ENCODE measurements at places on chromosomes 3 and 15.

DNA sequence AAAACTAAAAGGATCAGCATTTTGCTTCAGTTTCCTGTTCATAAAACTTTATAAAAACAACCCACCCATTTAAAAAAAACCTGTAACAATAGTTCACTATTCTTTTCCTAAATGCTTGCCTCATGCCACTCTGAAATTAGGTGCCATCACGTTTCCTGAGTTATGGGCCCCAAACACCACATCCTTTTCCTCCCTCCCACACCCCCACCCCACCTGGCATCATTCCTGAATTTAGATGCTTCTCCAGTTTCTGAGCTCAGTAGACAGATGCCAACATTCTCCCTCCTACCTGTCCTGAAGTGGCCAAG, 11.9 kb upstream of the ARHGEF3 start:
- DNase-seq, result no peak

- peak; percentile 44 for DNase-seq
These were observed 42.2 kb upstream of the GNB5 start for GRCh38 chr15:52233405-52233804.

DNA sequence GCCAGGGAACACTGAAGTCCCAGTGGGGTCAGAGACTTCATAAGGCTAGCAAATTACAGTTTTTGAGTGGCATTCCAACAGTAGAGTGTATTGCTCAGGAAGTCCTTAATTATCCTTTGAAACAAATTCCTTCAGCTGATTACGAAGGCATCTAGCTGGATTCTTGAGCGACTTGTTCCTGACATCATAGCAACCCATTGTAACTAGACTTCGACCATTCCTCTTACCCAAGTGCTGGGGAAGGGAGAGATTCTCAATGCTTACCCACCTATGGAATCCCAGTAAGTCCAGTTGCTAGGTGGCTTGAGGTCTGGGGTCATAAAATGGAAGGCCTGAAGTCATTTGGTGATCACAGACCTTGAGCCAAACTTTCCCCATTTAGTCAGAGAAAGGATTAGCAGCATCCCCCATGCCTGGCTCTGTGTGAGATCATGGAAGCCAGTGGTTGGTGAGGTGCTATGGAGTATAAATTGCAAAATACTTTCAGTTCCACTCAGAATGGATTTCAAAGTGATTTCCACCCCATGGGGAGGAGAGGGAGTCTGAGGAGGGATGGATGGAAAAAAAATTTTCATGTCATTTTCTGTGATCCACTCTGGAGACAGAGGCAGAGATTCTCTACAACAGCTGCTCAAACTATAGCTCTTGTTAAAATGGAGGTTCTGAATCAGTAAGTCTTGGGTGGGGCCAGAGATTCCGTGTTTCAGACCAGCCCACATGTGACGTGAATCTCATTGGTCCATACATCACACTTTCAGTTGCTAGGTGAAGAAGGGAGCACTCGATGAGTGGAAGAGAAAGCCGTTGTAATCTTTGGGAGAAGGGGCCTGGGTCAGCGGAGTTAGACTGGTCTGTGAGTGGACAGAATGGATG, 45.7 kb downstream of the CD86 start:
- DNase-seq, result no peak

DNA sequence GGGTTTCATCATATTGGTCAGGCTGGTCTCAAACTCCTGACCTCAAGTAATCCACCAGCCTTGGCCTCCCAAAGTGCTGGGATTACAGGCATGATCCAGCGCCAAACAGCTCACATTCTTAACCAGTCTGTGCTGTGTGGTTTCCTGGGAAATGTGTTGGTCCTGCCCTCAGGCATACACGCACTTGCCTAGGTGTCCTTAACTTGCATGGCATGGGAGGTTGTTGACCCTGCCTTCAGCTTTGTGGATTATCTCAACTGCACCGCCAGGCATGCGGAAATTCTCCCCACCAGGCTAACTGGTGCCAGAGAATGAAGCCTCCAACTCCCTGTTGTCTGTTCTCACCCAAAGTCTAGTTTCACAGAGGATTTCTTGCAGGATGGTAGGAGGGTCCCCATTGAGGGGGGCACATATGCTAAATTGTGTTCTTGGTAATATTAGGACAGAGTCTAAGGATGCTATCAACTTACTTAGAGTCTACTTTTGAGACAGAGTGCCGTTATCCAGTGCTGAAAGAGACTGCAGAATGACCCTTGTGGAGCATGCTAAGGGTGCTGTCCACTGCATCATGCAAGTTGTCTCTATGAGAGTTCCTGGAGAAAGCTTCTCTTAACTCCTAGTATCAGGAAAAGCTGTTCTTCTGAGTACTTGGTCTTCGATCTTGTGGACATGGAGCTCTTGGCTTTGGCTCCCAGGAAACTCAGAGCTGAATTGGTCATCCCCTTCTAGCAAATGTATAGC, 61.6 kb upstream of the EIF1B start:
- no peak for DNase-seq

GRCh38 chr15:68210821-68211655, 5.9 kb upstream of the CALML4 start:
- peak; percentile 39 for DNase-seq

- DNase-seq, result no peak
These were observed 13.2 kb downstream of the NSUN3 start for GRCh38 chr3:94076055-94076454.

- no peak for DNase-seq
These were observed 360 bp upstream of the MGA start for GRCh38 chr15:41659855-41660234.

DNA sequence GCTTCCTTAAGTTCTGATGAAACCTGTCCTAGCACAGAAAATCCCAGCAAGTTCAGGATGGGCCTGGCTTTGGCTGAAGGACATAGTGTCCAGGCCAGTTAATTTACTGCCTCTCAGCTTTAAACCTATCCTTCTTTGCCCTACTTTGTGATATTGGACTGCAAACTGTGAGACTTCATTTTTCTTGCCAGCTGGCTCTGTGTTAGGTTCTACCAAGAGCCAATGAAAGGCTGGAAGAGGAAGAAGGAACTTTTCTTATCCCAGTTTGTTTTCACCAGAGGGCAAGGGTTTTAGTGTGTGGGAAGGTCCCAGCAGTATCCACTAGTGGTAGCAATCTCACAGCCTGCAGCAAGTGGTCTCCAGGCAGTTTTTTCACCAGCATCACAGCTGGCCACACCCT, 18.2 kb downstream of the DCUN1D1 start:
- DNase-seq, result no peak

DNA sequence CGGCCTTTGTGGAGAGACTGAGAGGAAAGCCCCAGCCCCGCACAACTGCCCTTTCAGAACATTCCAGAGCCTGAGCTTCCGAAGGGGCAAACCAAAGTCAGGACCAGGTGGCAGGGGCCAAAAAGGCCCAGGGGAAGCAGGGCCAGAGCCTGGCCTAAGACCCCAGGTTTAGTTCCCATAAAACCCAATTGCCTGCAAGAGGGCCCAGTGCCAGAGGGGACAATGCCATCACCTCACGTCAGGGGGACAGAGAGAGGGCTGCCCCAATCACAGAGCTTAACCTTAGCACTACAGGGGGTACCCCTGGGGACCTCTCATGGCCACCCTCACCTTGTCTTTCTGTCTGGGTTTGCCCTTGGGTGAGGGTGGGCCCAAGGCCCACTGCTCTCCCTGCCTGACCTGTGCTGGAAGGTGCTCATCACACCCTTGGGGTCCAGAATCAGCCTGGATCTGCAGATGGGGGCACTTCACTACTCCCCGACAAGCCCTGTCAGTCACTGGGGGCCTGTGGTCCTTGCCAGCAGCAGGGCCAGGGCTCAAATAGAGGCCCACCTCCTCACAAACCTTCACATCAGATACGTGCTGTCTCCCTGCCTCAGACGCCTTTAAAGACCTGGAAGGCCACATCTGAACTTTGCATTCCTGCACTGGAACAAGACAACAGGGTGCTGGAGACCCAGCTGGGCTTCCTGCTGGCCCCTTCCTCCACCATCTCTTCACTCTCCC, 3.8 kb downstream of the CALML4 start:
- DNase-seq, result no peak

- no peak for DNase-seq
These were observed 29.4 kb downstream of the LYSMD4 start for GRCh38 chr15:99703603-99704443.

GRCh38 chr15:76286271-76286879, 24.9 kb downstream of the ETFA start:
- DNase-seq, result no peak

GRCh38 chr3:194279101-194279500, 72.0 kb downstream of the CPN2 start:
- no peak for DNase-seq

DNA sequence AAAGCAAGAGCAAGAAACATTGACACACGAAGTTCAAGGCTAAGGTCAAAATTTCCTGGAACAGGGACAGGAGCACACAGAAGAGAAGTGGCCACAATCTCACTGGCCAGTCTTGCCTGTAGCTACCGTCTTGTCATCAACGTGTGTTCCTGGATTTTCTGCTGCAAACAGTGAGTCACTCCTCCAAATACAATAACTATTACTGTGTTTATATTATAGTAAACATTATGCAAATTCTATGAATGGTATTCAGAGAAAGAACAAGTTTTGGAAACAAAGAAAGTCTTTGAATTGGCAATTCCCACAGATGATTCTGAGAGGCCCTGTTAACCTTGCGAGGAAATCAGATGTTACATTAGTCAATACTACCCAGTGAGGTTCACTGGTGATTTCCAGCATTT, 220.5 kb downstream of the FAM43A start:
- no peak for DNase-seq

- DNase-seq, result no peak
These were observed 907.4 kb downstream of the MCTP2 start for GRCh38 chr15:95138604-95139270.

- no peak for DNase-seq
These were observed 35.2 kb downstream of the NCEH1 start for GRCh38 chr3:172675441-172676193.

- DNase-seq, result no peak
These were observed 181.1 kb upstream of the RBMS3 start for GRCh38 chr3:29099775-29100174.

- no peak for DNase-seq
These were observed 63.0 kb downstream of the NCEH1 start for GRCh38 chr3:172647823-172648222.

GRCh38 chr15:64050281-64051092, 4.2 kb upstream of the DAPK2 start:
- no peak for DNase-seq

DNA sequence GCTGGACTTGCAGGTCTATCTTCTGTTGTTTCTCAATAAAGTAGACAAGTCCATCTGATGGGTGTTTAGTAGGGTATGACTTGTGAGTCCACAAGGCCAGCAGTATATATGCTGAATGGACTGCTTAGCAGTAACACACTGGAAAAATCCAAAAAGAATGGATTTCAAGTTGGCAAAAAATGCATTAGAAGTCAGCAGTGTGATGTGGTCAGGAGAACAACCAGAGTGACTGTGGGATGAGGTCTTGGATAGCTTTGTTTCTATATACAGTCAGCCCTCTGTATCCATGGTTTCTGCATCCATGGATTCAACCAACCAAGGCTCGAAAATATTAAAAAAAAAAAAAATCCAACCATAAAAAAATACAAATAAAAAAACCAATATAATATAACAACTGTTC, 55.8 kb downstream of the LPP start:
- DNase-seq, result no peak

- DNase-seq, result peak; percentile 84
These were observed 150.5 kb downstream of the CFAP20DC start for GRCh38 chr3:58899159-58899952.

DNA sequence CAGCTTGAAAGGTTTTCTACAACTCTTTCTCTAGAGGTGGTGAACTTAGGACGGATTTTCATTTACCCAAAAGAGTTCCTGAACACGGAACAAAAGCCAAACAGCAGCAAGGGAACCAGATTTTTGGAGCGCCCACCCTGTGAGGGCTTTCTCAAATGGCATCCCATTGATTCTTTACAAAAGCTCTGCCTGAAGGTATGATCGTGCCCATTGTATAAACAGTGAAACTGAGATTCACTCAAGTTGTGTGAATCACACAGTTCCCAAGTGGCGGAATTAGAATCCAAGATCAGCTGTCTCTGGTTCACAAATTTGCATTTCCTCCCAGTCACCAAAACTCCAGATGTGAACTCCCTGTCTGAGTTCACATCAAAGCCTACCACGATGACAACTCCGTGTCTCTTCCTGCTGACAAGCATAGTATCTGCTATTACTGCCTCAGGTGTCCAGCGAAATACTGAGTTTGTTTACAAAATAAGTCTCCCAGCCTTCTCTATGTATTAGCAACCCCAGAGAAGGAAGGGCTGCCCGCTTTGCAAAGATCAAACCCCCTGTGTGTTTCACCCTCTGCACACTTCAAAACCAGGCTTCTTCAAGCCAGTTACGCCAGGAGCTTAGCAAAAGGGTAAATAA, 235.9 kb upstream of the ST8SIA2 start:
- no peak for DNase-seq

DNA sequence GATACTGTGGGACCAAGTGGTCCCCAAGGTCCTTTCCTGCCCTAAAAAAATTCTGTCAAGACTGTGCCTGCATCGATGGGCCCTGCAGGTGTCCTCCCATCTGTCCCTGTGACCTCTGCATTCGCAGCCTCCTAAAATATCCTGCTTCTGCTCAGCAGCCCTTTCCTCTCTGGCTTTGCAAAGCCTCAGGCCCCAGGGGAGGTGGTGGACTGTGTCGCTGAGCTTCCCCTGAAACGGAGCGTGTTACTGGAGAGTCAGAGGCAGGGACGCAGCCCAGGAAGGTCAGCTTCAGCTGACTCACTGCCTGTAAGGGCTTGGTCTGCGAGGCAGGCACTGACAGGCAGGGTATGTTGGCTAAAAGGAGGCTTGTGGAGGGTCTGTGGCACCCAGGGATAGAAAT, 110.0 kb downstream of the RAB11A start:
- peak; percentile 25 for DNase-seq

GRCh38 chr3:143314251-143315093, 194.9 kb downstream of the CHST2 start:
- DNase-seq, result no peak

DNA sequence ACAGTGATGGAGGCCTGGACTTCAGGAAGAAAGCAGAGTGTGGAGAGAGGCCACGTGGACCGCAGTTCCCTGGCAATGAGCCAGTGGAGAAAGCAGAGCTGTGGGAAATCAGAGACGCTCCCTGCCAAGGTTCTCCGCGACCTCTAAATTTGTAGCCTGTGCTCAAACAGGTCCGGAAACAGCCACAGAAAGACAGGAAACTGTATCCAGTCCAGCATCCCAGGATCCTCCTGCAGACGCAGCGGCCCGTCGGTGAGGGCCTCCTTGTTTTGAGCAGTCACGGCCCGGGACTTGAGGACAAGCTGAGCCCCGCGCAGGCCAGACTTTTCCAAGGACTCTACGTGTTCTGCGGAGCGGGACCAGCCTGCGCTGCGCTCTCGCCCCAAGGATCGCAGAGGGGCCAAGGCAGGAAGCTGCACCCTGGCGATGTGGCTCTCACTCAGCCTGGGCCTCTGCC, 22.3 kb downstream of the RPSA start:
- no peak for DNase-seq

- DNase-seq, result no peak
These were observed 166.9 kb downstream of the TNIK start for GRCh38 chr3:171293142-171293782.

- no peak for DNase-seq
These were observed 105.6 kb downstream of the OXSM start for GRCh38 chr3:25895443-25895842.

GRCh38 chr15:47523681-47524475, 193.4 kb upstream of the SEMA6D start:
- DNase-seq, result no peak

- DNase-seq, result no peak
These were observed 12.1 kb downstream of the GATA2 start for GRCh38 chr3:128480717-128481437.

Measured in stimulated activated naive B cell treated with anti-CD40 and anti-IgM and Interleukin-4, amounts not matched to agents 10 μg/mL and 1 μg/mL and 100 μg/mL, for 72 hours (primary cell).